Fibroblast of skin of abdomen (primary cell): ENCODE measurements at places on chromosomes 1 and 21.

DNA sequence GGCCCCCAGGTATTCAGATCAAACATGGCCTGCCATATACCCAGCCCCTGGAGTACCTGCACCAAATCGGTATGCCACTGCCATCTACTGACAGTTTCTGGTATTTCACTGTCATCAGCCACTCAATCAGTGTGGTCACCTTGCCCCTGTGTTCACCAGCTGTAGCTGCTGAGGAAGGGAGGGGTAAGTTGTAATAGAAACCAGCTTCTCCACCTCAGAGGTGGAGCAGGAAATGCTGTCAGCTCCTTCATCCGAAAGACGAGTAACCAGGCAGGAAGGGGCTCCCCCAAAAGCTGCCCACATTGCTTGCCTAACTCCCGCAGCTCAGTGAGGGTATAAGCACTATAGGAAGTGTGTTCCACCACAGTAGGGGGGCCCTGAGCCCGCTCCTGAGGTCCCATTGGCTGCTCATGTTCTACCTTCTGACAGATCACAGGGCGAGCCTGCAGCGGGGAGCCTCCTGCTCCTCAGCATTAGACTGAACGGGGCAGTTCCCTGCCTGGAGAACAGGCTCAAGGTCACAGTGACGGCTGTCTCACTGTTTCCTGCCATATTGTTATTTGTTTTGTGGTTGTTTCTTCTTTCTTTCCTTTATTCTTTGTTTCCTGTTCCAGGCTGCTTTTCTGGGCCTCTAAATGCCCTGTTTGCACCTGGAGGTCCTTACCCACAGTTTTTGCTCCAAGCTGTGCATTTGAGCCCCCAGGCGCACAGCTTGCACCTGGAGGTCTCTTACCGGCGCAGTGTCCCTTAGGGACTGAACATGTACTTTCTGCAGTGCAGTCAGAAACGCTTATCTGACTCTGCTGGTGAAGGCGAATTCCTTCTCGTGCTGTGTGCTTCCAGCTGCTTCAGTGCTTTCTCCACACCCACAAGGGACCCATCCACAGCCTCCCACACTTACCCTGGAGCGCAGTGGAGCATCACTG lies 1638.3 kb downstream of the MRPL39 start:
- peak; percentile 17 for DNase-seq

GRCh38 chr1:42924851-42925760 lies 33.6 kb downstream of the SLC2A1 start:
- DNase-seq, result no peak

GRCh38 chr1:54882519-54882918 lies 4.5 kb downstream of the DHCR24 start:
- DNase-seq, result no peak

DNA sequence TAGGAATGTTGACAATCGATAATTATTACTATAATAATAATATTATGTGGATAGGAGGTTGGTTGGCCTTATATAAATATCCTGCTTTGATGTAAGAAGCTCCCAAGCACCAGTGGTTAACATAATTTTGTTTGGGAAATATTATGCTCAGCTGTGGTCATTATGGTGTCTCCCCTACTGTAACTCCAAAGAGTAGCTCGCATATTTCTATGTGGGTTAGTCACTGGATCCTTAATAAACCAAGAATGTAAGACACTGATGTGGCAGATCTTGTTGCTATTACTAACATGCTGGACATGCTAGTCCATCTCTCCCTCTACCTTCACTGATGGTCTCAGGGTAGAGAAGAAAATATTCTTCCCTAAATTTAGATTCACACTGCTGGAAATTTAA lies 79.2 kb upstream of the RALGPS2 start:
- DNase-seq, result peak; percentile 92

DNA sequence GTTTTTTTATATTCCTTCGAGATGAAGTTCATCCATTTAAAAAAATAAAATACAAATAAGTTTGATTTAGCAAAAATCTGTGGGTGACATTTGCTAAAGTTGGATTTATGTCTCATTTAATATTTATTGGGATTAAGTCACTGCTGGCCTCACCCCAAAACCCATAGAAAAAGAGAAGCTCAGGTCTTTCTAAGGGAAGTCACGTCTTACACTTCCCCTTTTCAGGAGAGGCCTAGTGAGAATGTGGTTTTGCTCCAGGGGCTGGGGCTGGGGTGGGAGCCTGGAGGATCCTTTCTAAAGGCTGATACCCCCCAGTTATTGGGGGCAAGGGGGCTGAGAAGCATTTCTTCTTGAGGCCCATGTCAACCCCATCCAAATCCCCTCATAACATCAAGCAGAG lies 300.3 kb downstream of the DSCAM start:
- DNase-seq, result no peak

- no peak for DNase-seq
Observed at GRCh38 chr21:34498623-34499022, 13.4 kb downstream of the KCNE1 start.

DNA sequence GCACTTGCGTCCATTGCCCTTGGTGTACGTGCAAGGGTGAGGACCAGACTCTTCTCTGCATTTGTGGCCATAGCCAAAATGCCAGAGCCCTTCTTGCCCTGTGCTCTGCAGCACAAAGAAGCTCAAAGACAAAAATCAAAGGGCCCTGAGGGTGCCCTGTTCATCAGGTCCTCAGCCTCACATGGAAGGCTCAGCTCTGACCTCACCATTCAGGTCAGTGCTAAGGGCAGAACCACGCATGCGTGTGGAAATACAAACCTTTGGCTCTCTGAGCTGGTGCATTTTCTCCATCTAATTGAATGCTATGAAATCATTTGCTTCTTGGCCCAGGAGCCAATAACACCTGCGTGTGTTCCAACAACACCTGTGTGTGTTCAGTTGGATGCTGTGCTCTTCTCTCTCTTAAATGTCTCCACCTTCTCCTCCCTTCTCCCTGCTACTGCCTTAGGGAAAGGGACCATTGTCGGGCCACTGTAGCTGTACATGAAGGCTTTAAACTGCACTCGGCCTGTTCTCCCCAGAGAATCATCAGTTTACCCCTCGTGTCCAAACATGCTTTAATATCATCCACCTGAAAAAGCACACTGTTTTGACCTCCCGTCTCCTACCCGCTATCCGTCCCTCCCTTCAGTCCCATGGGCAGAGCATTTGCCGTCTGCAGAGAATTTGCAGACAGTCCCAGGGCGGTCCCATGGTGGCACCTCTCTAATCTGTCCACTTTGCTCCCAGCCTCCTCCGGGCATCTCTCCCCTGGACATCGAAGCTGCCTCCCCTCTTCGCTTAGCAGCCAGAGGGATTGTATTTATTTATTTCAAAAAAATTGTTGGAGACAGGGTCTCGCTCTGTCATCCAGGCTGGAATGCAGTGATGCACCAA lies 60.6 kb downstream of the EVA1C start:
- no peak for DNase-seq

- peak; percentile 14 for DNase-seq
Observed at GRCh38 chr1:245051349-245052221, 103.2 kb upstream of the KIF26B start.

- DNase-seq, result peak; percentile 68
Observed at GRCh38 chr1:222454186-222454585, 93.7 kb downstream of the HHIPL2 start.

GRCh38 chr1:202567738-202568137 lies 142.5 kb downstream of the SYT2 start:
- DNase-seq, result peak; percentile 67

DNA sequence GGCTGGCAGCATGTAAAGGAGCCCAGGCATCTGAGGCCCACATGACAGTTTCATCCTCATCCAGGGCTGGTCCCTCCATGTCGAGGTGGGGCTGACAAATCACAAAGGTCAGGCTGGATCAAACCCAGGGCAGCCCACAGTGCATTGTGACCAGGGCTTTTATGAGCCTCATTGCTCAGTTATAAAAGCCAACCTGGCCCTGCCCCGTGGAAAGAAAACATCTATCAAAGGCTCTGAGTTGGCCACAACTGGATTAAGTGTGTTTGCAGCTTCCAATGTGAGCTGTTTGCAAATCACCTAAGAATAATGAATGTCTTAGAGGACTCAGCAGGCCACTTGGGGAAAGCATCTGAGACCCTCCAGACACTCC lies 45.4 kb downstream of the GRHL3 start:
- DNase-seq, result no peak

DNA sequence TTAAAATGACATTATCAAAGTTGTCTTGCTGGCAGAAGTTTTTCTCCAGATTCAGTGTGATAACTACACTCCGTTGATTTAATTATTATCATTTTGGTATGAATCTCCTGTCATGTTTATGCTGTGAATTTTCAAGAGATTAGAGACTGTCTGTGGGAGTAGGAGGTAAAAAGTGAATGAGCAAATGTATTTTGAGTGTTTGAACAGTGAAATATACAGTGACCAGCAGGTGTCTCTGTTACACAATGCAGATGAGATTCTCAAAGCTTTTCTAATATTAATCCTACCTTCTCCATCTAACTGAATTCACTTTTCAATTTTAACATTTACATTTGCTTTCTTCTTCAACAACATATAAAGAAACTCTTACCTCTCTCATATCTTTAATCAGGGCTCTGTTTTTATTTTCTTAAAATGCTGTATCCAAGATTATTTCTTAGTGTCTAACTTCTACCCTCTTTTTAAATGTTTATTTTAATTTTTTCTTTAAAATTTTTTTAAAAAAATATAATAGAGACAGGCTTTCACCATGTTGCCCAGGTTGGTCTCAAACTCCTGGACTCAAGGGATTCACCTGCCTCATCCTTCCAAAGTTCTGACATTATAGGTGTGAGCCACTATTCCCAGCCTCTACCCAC lies 20.9 kb upstream of the HSPA13 start:
- DNase-seq, result peak; percentile 39

DNA sequence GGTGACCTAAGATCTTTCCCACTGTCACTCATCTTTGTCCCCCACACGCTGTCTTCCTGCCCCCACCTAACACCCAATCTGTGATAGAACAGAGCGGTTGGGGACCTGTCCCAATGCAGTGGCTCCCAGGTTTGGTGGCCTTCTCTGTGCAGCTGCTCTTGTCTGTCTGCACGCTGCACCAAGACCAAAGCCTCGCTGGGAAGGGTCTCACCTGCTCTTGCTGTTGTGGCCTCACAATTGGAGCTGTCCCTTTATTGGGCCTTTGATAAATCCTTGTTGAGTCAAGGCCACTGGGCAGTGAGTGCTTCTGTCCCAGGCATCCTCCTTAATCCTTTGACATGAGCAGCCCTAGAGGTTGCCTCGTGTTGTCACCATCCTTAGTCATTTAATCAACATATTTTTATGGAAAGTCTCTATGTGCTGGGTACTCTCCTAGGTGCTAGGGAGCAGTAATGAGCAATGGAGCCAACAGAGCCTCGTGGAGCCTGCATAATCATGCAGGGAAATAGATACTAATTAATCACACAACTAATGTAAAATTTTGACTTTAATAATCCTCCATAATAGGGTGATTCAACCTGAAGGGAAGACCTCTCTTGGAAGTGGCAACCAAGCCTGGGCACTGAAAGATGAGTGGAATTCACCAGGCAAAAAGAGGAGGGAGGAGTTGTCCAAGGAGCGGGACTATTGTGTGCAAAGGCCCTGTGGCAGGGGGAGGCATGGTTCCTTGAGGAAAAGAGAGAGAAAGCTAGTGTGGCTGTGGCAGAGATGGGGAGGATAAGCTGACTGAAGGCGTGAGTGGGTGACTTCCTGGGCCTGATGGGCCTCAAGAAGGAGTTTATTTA lies 57.6 kb downstream of the MAN1C1 start:
- no peak for DNase-seq

DNA sequence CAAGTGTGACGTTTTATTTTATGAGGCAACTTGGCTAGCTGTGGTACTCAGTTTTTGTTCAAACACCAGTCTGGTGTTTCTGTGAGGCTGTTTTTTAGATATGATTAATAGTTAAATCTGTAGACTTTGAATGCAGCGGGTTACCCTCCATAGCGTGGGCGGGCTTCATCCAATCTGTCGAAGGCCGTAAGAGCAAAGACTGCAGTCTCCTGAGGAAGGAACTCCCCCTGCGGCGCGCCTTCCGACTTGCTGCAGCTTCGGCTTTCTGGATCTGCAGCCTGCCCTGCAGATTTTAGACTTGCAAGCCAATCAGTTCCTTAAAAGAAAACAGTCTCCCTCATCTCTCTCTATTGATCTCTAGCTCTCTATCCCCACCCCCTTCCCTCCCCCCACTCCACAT lies 4.2 kb upstream of the ZNF496 start:
- DNase-seq, result peak; percentile 33

- no peak for DNase-seq
Observed at GRCh38 chr1:247387096-247387495, 28.9 kb upstream of the NLRP3 start.

GRCh38 chr1:3000671-3001470 lies 20.4 kb upstream of the ACTRT2 start:
- DNase-seq, result no peak

DNA sequence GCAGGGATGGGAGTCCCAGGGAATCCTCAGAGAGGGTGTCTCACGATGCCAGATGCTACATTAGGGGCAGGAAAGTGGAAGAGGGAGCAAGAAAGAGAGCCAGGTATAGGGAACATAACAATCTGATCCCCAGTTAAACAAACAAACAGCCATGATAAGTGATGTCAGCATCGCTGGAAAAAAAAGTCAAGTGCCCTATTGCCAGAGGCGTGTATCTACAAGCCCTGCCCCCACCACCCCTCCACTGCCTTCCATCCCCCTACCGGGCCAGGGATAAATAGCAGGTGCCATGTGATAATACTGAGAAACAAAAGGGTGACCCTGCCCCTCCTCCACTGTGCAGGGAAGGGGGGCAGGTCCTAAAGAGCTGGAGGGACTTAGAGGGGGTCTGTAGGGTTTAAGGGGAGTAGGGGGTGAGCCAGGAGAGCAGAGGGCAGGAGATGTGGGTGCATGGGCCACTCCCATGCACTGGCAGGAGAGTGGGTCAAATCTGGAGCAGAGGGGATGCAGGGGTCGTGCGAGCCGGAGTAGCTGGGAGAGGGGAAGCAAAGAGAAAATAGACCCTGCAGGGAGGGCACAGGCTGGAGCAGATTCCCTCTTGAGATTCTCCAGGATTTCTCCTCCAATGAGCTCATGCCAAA lies 3.4 kb downstream of the SLC26A9 start:
- DNase-seq, result no peak

DNA sequence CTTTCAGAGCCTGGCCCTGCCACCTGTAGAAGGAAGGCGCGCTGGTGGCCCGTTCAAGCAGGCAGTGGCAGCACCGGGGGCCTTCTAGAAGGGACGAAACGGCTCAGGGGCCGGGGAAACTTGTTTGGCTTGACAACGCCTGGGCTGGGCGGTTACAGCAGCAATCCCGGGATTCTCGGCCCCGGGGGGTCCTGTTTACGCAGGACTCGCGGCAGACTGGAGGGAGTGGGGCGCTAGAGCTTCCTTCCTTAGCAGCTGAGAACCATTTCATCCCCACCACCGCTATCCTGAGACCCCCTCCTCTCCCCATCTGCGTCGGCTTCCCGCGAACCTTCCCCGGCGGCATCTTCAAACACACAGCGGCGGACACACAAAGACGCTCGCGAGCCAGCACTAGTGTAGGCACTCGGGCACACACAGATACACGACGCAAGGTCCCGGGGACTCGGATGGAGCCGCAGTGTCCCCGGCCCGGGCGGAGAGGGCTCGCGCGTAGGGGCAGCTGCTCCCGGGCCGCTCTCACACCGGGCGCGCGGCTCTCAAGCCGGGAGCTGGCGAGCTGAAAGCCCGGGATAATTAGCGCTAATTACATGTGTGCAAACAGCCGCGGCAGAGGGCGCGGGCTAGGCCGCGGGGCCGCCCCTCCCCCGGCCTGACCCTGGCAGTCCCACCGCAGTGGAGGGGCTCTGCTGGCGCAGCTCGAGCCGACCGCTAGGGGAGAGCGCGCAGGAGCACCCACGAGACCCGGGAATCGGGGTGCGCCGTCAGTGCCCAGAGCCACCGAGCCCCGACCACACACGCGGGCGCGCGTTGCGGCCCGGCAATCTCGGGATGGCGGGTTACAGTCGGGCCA lies 271.4 kb downstream of the FOXD2 start:
- peak; percentile 53 for DNase-seq

- DNase-seq, result peak; percentile 12
Observed at GRCh38 chr1:63955370-63956145, 181.7 kb downstream of the ROR1 start.
